ENCODE measurements at places on chromosomes 3 and 15.

GRCh38 chr15:41746802-41747201 is 27.5 kb upstream of the MAPKBP1 start:
- DNase-seq, result no peak

GRCh38 chr3:178352326-178353005 is 183.8 kb upstream of the KCNMB2 start:
- DNase-seq, result peak; percentile 43

GRCh38 chr15:40320931-40321371 is 2.5 kb upstream of the INAFM2 start:
- no peak for DNase-seq

DNA sequence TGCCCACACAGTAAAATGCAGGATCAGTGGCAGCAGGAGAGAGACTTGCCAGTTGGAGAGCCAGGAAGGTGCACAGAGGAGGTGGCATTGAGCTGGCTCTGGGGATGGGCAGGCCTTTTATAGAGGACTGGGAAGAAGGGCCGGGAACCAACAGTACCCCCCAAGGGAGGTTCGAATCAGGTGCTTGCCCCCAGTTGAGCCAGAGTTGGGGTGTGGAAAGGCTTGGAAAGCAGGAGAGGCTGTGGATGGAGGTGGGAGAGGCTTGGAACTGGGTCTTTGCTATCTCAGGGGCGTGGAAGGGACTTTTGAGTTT is 107.6 kb downstream of the KLF13 start:
- DNase-seq, result no peak

DNA sequence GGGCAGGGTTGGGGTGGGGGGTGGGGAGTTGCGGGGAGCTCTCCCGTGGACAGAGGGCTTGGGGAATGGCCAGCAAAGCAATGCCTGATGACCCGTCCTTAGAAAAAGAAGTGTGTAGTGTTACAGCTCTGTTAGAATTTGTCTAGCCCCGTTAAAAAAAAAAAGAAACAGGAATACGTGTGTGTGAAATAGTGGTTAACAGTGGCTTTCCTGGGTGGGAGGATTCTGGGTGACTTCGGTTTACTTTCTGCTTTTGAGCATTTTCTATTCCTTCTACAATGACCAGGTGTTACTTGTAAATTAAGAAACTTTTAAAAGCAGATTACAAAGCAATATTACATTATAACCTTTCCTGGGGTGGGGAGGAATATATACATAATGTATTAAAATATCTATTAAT is 25.0 kb downstream of the H1-8 start:
- DNase-seq, result no peak

DNA sequence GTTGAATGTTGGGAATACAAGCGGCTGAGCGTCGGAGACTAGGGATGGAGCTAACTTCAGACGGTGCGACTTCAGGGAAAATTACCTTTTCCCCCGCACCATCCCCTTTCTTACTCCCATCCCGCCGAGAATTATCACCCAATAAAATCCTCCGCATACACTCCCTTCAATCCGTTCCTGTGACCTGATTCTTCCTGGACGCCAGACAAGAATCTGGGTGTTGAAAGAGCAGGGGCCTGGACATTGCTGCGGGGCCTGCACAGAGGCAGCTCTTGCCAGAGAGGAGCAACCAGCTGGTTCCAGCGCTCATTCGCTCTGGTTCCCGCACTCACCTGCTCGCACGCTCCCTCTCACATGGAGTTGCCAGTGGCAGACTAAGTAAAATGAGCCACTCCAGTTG is 241.9 kb downstream of the ALCAM start:
- no peak for DNase-seq

DNA sequence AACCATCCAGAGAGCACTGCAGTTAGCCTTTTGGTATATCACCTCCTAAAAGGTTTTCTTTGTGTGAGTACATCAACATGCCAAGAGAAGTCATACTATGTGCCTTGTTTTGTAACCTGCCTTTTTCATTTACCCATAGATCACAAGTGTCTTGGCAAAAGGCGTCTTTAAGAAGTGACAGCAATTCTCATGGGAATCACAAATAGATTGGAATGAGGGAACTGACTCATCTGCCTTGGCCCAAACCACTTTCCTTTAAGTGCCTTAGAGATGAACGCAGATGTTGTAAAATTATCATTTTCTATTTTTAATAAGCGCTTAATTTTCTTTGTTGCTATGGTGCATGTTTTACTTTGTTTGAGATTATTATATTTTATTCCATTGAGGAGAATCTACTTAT is 20.7 kb upstream of the POMGNT2 start:
- no peak for DNase-seq

DNA sequence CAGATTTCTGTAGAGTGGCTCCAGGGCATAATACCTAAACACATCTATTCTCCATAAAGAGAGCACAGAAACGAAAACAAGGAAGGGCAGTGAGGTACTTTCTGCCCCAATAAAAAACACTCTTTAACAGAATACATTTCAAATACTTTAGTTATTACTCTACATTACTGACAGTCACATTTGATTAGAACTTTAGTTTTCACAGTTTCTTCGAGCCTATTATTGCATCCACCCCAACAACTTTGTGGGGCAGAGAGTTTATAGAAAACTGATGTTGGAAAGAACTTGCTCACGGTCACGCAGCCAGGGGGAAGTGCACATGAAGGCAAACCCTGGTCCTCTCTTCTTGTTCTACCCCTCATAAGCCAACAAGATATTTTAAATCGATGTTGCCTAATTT is 9.0 kb downstream of the VPS39 start:
- DNase-seq, result no peak

DNA sequence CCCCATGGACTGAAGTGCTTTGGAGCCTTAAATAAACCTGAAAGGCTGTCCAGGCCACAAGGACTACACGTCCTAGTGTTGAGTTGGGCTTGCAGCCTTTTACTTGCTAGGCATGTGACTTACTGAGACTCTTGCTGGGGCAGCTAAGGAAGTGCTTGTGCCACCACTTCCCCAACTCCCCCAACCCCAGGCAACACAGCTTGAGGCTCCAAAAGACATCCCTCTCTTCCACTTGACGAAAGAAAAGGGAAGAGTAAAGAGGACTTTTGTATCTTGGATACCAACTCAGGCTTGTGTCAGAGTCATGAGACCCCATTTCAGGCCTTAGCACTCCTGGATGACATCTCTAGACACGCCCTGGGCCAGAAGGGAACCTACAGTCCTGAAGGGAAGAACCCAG is 109.8 kb downstream of the XRN1 start:
- no peak for DNase-seq

DNA sequence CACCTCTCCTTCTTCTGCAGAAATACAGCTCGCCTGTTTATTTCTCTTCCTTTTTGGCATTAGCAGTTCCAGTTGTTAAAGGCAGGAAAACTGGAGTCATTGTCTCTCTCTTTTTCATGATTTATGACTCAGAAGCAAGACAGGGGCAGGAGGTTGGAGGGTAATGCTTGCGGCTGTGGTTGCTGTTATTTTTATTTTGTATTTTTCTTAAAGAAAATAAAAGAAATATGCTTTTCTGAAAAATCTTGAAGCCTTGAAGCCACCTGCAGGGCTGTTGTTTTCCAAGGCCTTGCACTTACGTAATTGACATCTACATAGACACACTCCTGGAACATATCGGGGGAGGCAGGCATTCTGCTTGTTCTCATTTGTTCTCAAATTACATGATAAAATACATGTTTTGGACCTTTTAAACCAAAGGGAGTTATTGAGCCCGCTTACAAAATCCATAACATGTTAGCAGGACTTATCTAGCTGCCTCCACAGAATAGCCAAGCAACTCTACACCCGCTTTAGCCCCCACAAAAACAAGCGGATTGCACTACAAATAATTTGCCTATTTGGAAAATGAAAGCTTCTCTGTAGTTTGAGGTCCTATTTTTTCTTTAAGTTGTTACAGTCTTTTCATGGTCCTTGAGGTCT is 1004.6 kb upstream of the NR2F2 start:
- DNase-seq, result no peak

- no peak for DNase-seq
These were observed at the start of gene MYD88 for GRCh38 chr3:38138349-38139190. TSS of gene MYD88 (plus strand) at chr3:38138661. CDS start at chr3:38138701, 40 bp downstream.

DNA sequence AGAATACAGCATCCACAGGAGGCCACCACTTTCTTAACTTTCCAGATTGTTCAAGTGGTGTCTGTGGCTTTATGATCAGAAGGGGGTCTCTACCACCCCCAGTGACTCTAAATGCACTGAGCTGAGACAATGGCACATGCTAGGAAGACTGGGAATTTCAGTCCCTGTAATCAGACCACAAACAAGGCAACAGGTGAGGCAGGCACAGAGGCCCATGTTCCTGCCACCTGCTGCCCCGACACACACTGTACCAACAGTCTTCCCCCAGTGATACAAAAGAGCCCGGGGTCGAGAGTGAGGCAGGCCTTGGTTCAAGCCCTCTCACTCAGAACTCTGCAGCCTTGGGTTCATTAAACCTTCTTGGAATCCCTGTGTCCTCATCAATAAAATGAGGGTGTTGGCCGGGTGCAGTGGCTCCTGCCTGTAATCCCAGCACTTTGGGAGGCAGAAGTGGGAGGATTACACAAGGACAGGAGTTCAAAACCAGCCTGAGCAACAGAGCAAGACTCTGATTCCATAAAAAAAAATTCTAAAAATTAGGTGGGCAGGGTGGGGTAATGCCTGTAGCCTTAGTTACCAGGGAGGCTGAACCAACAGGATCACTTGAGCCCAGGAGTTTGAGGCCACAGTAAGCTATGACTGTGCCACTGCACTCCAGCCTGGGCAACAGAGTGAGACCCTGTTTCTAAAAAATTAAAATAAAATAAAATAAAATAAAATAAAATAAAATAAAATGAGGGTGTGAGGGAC is 55.8 kb downstream of the ADCY5 start:
- DNase-seq, result no peak

DNA sequence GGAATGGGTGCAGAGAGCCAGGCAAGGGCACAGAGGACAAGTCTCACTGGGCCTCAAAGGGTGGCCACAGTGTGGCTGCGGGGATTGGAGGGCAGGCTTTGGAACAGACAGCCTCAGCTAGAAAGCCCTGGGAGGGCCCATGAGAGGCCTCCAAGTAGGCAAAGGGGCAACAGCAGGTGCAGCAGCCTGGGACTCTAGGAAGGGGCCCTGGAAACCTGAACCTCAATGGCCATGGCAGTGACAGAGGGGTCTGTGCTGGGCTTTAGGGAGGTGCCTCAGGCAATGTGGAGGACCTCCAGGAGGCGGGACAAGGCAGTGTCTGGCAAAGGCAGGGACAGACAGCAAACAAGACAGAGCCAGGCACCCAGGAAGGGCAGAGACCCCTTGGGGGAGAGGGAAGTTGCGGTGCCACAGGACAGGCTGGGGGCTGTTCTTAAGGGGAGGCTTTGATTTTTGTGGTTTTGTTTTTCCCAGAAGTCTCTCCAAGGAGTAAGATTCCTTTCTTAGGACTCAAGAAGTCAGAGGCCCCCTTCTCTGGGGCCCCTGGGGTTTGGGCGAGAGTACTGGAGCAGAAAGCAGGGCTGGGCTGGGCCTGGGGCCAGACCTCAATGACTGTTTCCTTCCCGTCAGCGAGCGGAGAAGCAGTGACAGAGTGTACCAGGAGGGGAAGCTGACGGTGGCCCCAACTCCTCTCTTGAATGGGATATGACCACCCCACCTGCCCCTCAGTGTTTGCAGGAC is 9.7 kb downstream of the STOML1 start:
- DNase-seq, result peak; percentile 52

DNA sequence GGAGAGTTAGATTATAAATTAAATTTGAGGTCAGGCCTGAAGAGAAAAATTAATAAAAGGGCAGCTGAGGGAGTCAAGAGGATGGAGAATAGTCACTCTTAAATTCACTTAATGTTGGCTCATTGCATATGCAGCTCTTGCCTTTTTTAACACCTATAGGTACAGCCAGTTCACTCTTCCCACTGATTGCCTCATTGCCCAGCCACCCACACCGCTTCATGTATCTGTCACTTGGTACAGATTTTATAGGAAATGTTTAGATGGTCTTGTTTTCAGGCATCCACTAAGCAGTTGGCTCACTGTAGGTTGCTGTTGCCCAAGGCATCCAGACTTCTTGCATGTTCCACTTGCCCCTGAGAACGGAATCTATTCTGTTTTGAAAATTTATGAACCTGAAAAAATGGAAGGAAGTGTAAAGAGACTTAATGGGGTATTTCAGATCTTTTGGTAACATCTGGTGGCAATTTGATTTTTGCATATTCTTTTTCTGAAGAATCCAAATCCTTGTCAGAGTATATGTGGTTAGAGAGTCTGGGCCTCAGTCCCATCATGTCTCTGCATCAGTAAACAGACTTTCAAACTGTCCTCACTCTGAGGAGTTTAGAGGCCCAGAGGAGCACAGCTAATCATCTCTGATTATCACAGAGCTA is 151.9 kb downstream of the RBPMS2 start:
- no peak for DNase-seq

DNA sequence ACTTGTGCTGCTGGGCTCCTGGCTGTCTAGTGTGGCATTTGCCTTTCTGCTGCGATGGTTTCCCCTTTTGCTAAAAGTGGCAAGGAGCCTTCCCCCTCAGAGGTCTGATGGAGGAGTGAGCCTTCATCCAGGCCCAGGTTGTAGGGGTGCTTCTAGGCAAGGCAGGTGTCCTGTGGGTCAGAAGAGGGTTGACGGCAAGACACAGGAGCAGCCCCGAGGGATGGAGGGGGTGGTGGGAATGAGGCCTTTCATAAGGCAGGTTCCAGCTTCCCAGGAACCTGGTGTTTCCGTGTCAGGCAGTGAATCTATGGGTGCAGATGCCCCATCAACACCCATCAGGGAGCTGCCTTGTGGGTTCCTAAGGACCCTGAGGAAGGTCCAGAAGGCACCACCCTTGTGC is 63.0 kb upstream of the TAMM41 start:
- DNase-seq, result no peak

DNA sequence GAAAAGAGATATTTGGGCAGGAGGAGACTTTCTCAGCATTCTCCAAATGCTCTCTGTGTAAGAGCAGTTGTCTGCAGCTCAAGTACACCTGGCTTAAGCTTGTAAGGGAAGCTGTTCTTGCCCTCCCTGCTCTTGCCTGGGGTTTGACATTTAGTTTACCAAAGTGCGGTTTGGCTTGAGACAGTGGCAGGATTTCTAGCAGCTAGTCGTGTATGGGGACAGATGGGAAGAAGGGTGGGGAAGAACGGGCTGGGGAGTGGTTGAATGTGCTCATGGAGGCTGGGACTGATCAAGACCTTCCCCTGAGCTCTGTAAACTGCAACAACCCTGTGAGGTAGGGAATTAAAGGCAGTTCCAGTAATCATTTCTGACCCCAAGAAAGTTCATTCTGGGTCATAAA is 39.8 kb downstream of the SQOR start:
- no peak for DNase-seq

GRCh38 chr3:115281697-115282675 is 134.9 kb upstream of the ZBTB20 start:
- no peak for DNase-seq

- DNase-seq, result no peak
These were observed 22.3 kb downstream of the STIMATE start for GRCh38 chr3:52874864-52875587.

GRCh38 chr15:67715170-67715569 is 110.1 kb upstream of the SKOR1 start:
- DNase-seq, result no peak

- peak; percentile 87 for DNase-seq
These were observed at the start of gene KIF23 for GRCh38 chr15:69413822-69414700. TSS of gene KIF23 (plus strand) at chr15:69414349. CDS start at chr15:69414466, 117 bp downstream.

DNA sequence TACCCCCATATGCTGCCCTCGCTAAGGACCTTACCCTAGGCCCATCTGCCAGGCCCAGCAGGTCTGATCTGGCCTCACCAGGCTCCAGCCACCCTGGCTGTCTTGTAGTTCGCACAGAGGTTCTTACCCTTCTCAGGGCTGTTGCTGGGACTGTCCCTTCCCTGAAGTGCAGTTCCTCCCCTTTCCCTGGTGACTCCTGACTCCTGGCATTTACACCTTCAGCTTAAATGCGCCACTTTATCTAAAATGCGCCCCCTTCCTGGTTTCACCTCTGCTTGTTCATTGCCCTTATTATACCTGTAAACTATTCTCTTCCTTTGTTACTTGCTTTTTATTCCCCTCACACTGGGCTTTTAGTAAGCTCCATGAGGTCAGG is 835 bp upstream of the TTLL3 start:
- DNase-seq, result no peak

Data from amniotic stem cell (primary cell).